CD14-positive monocyte (primary cell): ENCODE measurements at places on chromosomes 12 and 14. TPM values are rescaled to one million over a fixed set of nuclear protein-coding genes. Genes with fewer than 3 reads are reported as not detected.

Gene RPGRIP1
- 5.1 and 10.4 TPM in 2 replicates for polyA plus RNA-seq

Gene CPNE6
- not detected for polyA plus RNA-seq

Gene TAS2R20
- not detected for polyA plus RNA-seq

Gene RFLNA
- polyA plus RNA-seq: not detected in 2 replicates

Gene RPL10L
- polyA plus RNA-seq: not detected

Gene CFAP54
- polyA plus RNA-seq: not detected

Gene BEGAIN
- 0.25 TPM for polyA plus RNA-seq

- no peak for DNase-seq
Measured at GRCh38 chr14:36553656-36554260, 28.7 kb downstream of the NKX2-8 start.

DNA sequence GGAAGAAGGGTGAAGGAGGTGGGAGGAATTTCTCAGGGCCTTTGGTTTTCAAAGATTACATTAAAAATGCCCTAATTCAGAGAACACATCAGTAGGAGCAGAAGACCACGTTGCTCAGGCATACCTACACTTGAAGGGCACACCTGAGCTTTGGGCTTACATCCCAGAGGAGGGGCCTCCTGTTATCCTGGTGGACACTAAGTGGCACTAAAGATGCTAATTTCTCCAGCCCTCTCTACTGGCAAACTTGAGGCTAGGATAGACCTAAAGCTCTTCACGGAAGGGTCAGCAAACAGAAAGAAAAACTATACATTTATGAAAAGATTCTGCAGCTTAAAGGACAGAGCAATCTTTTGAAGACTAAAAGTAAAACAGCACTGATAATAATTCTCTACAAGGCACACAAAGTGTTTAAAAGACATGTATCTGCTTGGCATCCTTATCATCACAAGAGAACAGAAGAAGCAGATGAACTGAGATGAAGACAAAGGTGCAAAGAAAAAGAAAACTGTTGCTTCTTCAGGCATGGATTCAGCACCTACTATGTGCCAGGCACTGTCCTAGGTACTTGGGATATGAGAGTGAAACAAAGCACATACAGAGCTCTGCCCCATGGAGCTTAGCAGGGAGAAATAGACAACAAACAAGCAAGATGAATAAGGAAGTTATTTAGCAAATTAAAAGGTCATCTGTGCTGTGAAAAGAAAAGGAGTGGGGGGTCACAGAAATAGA, 137.5 kb downstream of the NUAK1 start:
- no peak for DNase-seq

DNA sequence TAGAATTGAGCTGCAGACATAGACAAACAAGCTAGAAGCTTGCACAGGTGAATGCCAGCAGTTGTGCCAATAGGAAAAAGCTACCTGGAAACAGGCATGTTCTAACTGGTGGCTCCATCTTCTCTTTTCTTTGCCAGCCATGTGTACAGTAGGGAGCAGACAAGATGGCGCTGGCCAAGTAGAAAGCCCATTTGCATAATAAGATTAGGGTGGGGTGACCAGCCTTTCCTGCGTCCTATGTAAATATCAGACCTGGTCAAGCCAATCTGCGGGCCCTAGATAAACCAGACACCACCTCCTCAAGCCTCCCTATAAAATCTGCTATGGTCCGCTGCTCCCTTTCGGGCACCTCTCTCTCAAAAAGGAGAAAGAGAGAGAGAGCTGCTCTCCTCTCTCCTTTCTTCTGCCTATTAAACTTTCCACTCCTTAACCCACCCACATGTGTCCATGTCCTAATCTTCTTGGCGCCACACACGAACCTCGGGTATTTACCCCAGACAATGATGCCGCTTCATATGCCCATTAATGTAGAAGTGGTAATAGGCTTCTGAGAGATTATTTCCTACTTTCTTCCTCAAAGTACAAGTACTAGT, 201.0 kb downstream of the SLC25A21 start:
- DNase-seq: no peak

GRCh38 chr12:106139422-106140171, 843 bp upstream of the NUAK1 start:
- DNase-seq: peak; percentile 33
